Stimulated activated CD8-positive, alpha-beta memory T cell treated with anti-CD3 and anti-CD28 coated beads, Interleukin-4, amount 100 ng/mL, for 4 hours (primary cell): ENCODE measurements at places on chromosomes 5 and 9.

DNA sequence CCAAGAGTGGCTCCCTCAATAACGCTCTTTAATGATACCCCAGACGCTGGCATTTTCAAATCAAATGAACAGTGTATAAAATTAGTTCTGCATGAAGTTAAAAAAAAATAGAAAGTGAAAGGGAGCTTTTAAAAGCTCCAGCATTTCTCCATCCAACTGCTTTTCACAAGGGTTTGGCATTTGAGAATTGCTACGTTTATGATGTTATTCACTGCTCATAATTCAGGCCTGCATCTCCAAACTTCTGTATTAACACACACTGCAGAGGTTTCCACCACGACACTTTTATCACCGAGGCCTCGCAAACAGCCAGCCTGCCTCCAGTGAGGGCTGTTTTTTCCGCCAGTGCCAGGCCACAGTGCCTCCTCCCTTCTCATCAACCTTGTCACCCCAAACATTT is 205.5 kb upstream of the EFNA5 start:
- no peak for DNase-seq

DNA sequence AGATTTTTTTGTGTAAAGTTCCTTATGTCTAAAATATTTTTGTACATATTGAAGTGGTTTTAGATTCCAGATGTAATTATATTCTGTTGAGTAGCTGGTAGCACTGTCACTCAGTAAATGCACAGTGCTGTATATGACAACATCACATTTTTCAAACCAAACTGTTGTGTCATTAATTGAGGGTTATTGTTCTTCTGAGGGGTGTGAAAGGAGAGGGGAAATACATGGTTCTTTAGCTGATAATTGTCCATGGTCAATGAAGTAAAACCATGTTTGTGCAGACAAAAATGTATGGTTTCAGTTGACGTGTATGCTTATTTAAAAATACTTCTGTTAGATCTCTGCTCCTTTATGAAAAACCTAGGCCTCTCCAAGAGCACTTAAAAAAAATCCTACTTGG is 3.3 kb downstream of the ZNF462 start:
- no peak for DNase-seq

DNA sequence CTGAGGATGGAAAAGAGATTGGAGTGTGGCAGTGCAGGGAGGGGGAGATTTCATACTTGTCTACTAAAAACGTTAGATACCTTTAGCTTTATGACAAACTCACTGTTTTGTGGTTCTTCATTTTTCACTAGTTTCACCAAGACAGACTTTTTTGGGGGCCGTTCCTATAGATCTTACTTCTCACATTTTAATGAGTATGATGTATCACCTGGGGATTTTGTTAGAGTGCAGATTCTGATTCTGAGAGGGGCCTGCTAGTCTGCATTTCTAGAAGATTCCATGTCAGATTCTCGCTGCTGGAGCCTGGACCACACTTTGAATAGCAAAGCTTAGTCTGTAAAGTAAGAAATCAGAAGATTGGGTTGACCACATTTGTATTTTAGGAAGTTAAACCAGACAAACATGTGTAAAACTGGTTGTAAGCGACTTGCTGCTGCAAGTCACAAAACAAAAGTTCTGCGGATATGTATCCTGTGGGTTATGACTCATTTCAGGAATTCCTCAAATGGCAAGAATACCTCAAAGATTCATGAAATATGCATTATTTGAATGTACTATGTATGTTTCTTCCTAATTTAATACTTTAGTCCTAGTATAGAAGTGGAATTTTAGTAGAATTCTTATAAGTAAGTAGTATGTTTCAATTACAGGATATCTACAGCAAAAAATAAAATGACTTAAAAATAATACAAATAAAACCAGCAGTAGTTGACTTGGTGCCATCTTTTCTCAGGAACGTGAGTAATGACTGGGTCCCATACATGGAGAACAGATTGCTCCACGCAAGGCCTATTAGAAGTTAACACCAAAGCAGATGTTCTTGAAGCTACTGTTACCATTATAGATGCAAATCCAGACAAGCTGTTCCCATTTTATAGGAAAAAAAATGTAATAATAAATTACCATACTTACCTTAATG is 27.8 kb downstream of the NFIL3 start:
- DNase-seq: no peak

- DNase-seq: no peak
Measured at GRCh38 chr5:10667431-10668057, 93.5 kb downstream of the DAP start.

DNA sequence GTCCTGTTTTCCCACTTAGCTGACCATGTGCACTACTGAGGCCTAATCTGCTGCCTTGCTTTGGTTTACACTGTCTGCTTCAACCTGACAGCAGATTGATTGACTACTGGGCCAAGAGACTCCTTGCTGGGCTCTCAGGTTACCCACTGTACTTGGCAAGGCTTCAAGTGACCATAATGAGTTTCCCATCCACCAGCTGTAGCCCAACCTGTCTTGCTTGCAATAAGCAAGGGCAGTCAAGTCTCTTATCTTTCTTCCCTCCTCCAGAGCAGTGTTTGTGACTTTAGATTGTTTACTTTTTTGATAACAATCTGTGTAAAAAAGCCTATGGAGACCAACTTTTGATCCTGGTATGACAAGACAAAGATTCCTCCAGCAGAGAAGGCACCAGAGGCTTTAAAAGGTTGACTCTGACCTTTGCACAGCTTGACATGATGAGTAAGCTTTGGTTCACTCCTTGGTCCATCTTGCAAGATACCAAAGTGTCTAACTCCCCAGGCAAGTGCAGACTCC is 912.3 kb upstream of the SEMA6A start:
- no peak for DNase-seq

GRCh38 chr9:19232823-19233194 is 2.3 kb downstream of the DENND4C start:
- no peak for DNase-seq

DNA sequence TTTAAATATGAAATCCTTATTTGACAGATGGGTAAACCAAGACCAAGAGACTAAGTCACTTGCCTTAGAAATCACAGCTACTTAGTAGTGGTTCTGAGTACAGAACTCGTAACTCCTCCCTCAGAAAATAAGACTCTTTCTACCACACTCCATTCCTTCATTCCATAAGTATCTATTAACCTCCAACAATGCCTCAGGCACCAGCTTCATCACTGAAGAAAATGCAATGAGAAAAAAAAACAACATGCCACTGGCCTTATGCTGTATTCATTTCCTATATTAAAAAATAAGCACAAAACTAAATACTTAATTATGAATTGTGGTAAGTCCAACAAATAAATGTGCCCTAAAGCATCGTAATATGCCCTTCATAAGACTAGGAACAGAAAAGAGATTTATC is 13.5 kb upstream of the FREM1 start:
- DNase-seq: no peak

GRCh38 chr9:136610426-136610825 is 52.3 kb upstream of the EGFL7 start:
- no peak for DNase-seq

DNA sequence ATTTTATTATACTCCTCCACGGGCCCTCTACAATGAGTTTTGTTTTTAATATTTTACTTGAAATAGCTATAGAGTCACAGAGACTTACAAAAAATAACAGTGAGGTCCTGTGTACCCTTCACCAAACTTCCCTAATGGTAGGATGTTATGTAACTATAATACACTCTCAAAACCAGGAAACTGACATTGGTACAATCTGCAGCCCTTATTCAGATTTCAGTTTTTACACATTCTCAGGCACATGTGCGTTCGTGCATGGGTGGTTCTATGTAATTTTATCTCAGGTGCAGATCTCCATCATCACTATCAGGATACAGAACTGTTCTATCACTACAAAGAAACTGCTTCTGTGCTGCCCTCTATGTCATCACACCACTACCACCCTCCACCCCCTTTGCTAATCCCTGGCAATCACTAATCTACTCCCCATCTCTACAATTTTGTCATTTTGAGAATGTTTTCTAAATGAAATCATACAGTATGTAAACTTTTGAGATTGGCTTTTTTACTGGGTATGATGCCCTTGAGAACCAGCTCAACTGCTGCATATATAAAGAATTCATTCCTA is 16.4 kb downstream of the RAB14 start:
- DNase-seq: no peak

GRCh38 chr5:64794053-64794770 is 25.5 kb downstream of the CWC27 start:
- DNase-seq: no peak

DNA sequence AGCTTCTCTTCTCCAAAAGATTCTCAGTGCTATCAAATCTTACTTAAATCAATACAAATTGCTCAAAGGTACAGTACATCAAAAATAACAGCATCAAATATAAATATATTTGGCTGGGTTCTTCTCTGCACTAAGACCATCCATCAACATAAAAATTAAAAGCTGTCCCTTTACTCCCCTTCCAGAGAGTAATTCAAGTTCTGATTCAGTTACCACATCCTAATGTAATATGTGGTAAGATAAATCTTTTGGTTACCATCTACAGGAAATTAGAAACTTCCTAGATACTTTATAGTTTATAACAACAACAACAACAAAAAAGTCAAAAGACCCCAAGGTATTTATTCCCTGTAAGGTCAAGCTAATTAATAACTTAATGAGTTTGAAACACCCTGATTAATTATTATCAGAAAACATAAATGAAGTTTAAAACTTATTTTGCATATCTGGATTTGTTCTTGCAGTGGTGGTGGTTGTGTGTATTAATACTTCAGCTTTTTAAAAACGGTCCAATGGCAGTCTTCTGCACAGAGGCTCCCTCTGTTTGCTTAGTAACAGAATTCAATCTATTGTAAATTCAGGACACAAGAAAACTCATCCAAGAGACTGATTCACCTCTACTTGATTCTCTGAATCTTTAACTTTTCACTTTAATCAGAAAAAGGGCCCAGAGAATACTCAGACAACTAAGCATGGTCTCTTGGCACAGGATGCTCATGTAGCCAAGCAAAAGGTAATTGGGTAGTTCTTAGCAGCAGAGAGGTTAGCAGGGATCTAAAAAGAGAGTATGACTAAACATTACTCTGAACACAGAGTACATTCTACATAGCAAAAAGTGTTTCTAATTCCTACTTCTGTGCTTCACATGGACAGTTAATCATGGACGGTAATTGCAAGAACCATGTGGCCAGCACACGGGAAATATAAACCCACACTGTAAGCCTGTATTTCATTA is 20.1 kb downstream of the DIAPH1 start:
- no peak for DNase-seq

GRCh38 chr5:746258-746761 is 38.2 kb downstream of the ZDHHC11B start:
- DNase-seq: no peak

DNA sequence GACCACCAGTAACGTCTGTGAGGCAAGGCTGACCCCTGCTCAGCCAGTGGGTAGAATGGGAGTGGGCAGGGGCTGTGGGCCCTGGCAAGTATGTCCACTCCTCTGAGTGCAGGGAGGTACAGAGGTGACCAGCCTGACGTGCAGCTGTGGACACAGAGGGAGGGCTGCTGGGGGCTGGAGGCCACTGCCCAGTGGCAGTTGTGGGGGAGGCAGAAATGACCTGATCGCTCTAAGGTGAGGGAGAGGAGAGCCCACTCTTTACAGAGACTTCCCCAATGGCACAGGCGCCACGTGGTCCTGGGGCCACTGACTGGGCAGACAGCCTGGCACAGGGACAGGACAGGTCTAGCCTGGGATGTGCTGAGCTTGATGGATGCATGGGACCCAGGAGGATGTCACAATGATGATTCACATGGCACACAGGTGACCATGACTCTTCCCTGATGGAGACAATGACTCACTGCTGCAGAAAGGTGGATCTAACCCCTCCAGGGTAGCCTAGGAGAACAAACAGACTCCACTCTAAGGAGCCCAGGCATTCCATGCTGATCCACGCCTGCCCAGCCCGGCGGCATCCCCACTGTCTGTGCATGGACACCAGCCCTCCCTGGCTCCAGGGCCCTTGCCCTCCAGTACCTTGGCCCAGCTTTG is 7.7 kb downstream of the LPCAT1 start:
- DNase-seq: no peak

DNA sequence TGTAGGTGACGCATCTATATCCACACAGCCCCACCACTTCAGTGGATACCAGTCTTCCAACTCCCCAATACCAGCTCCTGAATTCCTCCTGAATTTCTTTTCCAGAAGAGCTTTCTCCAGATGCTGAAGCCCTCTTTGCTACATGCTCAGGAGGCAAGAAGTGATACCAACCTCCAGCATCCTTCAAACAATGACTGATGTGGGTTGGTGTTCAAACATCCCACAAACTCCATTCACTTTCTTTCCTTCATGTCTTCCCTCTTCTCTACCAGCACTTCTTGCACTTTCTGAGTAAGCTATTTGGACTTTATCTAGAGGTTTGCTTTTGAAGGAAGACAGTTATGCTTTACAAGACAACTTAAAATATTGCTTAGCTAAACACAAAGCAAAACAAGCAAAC is 179.9 kb upstream of the RORB start:
- DNase-seq: no peak

DNA sequence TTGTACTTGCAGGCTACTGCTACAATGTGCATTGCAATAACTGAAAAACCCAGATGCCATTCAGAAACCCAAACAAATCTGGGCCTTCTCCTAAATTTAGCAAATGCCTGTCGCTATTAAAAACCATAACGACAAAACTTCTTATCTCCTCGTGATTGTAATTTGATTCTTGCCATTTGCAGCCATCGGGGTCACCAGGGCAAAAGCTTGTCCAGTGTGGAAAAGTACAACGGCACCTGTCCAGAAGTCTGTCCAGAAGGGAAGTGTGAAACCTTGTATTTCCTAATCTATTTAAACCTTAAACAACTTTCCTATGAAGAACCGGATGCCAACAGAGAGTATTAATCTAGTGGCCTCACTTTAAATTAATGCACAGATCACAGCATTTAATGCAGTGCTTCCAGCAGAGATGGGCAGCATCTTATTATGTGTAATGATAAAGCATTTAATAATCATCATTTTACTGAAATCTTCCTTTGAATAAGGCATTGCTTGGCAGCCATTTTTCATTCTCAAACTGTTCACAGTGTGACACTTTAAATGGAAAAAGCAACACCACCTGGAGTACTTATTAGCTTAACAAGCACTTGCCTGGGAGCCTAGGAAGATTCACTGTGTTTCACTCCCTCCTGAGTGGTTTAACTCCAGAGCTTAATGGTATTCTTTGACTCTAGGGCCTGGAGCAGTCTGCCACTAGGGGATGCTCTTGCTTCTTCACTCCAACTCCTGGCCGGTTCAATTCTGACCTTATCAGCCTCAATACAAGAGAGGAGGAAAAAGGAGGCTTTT is 4.9 kb upstream of the C7 start:
- DNase-seq: no peak

DNA sequence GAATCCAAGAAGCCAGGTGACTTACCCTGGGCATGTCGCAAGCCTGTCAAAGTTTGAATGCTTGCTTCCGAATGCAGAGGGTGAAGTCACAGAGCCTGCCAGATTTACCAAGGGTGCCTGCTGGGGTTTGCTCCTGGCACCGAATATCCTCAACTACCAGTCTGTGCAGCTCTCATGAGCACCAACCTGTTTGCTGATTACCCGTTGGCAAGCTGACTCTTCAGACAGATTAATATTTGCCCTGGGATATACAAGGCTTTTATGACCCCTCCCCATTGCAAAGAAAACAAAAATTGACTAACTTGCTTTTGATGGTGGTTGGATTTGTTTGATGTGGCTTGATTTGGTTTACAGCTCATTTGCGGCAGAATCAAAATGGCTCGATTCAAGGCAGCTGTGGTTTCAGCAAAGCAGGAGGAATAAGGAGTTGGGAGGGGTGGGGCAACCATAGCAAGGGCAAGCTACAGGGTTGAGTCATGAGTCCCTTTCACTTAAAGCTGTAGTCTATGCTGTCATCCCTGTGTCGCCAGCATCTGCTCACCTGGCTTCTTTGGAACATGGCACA is 82.3 kb upstream of the AGXT2 start:
- DNase-seq: no peak

GRCh38 chr9:68493541-68493940 is 47.1 kb downstream of the TMEM252 start:
- DNase-seq: no peak
